ENCODE measurements at places on chromosomes 12 and 14.

DNA sequence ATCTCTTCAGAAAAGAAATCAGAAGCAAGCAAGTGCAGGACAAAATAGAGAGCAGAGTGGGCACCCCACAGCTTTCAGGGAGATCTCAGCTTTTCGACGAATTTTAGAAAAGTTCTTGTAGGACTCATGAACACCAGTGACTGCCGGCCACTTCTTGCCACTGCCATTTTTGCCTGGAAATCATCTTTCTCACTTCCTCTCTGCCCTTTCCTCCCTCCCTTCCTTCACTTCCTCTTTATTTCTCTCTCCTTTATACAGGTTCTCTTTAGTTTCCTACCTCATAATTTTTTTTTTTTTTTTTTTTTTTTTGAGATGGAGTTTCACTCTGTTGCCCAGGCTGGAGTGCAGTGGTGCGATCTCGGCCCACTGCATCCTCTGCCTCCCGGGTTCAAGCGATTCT lies 185.6 kb downstream of the APAF1 start:
- DNase-seq = no peak

- no peak for DNase-seq
Observed at GRCh38 chr12:82841487-82841904, 154.8 kb downstream of the TMTC2 start.

DNA sequence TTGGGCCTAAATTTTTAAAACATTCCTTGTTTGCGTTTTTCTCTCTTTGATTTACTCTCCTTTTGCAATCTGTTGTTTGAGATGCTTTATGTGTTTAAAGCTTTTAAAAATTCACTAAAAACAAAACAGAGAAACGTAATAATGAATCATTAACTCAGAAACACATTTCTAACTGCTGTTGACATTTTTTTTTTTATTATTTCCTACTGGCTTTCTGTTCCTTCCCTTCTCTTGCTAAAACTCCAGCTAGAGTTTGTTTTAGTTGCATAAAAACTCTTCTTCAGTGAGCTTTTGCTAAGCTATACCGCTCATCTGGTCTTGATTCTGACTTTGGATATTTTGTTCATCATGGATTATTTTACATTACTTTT lies 29.0 kb upstream of the SRGAP1 start:
- no peak for DNase-seq

DNA sequence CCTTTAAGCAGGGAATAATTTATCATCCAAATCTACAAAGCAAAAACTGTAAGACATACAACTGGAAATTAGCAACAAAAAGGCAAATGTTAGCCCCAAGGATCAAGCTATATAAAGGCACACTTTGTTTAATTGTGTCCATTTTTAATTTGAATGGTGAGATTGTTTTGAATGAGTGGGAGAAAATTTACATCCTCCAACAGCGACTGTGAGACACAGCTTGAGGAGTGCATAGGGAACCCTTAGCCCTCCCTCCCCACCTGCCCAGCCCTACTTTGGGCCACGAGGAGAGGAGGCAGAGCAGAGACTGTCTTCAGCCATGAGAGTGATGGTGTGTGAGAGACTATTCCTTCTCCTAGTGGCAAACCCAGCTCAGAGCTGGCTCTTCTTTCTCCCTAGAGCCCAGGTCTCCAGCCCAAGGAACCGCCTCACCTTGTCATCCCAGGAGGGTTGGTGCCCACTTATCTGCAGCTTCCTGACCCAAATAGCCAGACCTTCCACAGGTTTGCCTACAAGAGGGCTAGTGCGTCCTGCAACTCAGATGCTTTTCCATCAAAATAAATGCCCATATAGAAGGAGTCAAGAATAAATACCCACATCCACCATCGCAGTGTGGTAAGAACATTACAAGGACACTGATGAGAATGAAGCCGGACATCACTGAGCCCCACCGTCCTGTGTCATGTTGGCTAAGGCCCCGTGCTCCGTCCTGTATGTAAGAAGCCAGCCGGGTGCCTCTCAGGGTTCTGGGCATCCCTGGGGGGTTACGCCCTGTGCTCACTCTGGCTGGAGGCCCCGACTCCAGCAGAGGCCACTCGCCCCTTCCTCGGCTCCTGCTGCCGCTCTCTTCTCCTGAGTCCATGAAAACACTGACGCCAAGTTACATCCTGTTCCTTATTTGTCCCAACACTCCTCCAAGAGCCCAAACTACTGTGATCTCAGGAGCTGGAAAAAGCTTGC lies 36.4 kb upstream of the C14orf180 start:
- DNase-seq = no peak

GRCh38 chr14:96039633-96040311 lies 610 bp downstream of the C14orf132 start:
- DNase-seq = peak; percentile 20

DNA sequence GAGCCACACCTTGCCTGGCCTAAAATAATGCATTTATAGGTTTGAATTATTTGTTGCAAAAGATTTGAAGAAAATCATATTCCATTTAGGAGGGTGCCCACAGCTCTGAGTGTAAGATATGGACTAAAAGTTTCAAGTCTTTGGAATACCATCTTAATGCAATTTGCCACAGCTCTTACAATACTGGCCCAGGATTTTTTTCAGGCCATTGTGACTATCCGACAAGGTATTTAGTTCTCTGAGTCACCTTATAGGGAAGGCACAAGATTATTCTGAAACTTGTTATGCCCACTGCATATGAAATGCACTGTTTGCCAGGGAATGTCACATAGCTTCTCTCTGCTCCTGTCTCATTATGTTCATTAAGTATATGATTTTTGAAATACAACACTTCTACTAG lies 29.6 kb upstream of the SLC6A13 start:
- no peak for DNase-seq

DNA sequence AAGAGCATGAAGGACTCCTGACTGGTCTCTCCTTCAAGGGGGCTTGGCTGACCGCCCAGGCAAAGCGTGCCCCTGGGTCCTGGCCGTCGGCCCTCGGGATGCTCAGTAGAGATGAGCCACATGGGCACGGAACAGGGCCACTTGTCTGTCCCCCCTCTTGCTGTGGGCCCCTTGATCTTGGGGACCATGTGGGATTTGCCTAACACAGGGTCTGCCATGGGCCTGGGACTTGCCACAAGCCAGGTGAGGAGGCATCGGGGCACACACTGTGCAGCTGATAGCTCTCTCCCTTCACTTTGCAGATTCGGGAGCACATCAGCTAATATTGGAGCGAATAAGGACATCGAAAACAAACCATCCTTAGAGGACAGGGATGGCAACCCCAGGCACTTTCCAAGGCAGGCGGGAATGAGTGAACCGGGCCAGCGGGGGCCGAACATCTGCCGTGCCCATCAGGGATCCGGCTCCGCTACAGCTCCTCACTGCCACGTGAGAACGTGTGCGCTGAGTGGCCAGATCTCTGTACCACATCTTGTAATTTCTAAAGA lies 88.1 kb downstream of the PIWIL1 start:
- DNase-seq = no peak

DNA sequence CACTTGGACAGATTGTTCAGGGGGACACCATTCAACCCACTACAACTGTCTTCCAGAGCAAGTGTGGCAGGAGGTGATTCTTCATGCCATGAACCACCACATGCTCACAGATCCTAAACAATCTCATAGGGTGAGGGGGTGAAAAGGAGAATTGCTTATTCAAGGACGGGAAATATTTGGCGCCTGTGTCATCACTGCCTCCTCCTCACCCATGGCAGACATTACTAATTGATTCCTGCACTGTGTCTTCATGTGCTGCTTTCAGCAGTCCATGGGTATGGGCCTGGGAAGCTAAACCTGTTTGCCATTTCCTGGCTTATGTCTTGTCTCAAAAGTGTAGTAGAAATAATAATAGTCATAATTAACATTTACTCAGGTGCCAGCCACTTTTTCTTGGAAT lies 31.3 kb downstream of the MMAB start:
- no peak for DNase-seq

- no peak for DNase-seq
Observed at GRCh38 chr12:14244876-14245669, 120.4 kb upstream of the ATF7IP start.

GRCh38 chr12:52029685-52030084 lies 21.6 kb upstream of the NR4A1 start:
- DNase-seq = no peak

GRCh38 chr12:51915951-51916350 lies 8.6 kb downstream of the ACVRL1 start:
- no peak for DNase-seq

DNA sequence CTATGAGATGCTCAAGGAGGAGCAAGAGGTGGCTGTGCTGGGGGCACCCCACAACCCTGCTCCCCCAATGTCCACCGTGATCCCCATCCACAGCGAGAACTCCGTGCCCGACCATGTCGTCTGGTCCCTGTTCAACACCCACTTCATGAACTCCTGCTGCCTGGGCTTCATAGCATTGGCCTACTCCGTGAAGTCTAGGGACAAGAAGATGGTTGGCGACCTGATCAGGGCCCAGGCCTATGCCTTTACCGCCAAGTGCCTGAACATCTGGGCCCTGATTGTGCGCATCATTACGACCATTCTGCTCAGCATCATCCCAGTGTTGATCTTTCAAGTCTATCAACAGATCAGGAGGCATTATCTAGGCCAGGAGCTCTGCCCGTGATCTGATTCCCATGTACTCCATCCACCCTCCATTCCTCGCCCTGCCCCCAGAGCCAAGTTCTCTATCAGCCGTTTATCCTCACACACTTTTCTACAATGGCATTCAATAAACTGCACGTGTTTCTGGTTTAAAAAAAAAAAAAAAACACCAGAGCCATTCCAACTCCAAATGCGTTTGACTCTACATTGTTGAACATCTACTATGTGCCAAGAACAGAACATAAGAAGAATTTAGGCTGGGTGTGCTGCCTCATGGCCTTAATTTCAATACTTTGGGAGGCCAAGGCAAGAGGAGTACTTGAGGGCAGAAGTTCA lies 17.5 kb downstream of the ATXN2 start:
- DNase-seq = no peak

Measured in activated CD4-positive, alpha-beta T cell treated with anti-CD3 and anti-CD28 coated beads, Interleukin-2, amount 50 U/mL, for 48 hours (primary cell).